ENCODE measurements at places on chromosomes 3 and 15.

- DNase-seq: no peak
These were observed 53.2 kb downstream of the CHST2 start for GRCh38 chr3:143172795-143173145.

GRCh38 chr3:98005438-98005837 lies 29.7 kb downstream of the GABRR3 start:
- DNase-seq: no peak

- no peak for DNase-seq
These were observed 48.6 kb downstream of the KLF15 start for GRCh38 chr3:126308394-126309125.

GRCh38 chr15:79035111-79035601 lies 55.4 kb downstream of the RASGRF1 start:
- DNase-seq: no peak

DNA sequence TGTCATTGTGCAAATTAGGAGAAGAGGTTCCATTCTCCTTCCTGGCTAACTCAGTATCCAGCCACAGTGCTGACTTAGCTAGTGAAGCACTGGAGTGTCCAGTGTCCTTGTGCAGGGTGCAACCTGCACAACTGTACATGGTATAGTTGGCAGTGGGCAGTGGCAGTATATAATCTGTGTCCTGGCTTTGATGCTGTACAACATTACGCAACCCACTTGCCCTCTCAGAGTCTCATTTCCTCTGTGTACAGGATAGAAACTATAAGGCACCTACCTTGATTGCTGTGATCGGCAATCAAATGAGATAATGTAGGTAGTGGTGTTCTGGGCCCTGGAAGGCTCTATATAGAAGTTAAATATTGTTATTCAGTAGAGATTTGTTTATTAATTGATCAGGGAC lies 333.6 kb downstream of the CLSTN2 start:
- DNase-seq: no peak

DNA sequence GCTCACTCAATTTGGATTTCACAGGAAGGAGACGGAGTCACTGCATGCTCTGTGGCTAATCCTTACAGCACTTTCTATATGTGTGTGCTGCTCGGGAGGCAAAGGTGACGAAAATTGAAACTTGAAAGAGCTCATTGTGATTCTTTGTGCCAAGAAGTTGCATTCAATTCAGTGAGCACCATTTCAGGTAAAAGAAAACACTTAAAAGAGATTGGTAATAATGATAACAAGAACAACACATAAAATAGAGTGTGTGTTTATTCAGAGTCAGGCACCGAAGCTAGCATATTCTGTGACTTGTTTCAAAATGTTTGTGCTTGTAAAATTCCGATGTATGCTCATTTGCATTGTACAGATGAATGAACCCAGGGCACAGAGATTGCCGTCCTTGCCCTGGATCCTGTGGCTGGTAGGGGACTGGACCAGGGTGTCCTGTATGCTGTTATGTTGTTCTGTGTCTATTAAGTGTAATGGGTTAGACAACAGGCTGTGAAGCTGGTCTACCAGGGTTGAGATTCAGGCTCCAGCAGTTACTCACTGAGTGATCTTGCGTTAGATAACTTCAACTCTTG lies 193.3 kb upstream of the PROK2 start:
- no peak for DNase-seq

GRCh38 chr3:141384157-141384556 lies 15.9 kb downstream of the ZBTB38 start:
- no peak for DNase-seq

DNA sequence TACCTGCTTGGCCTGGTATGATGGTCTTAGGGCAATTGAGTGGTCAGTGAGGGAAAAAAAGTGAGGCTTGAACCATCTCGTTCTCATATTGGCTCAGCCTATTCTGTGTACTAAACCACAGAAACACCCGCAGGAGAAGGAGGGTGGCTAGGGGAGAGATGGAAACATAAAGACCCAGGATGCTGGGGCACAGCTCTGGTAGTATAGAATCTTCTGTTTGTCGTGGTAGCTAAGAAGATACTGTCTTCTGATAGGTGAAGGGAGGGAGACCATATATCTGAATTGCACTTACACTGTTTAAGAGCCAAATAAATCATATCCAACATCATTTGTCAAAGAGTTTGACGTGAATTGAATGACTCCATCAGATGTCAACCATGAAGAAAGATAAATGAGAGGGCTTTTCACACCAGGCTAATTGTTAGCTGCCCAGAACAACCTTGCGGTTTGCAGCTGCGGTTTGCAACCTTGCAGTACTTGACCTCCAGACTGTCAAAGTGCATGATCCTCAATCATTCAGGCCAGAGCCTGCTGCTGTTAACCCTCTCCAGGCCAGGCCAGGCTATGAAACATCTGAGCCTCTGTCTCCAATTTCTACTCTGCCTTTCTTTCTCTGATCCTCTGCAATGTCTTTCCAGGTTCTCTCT lies 40.9 kb upstream of the PIK3R4 start:
- DNase-seq: no peak

GRCh38 chr3:121835465-121835801 lies 424 bp downstream of the EAF2 start:
- no peak for DNase-seq

- DNase-seq: no peak
These were observed 573.4 kb upstream of the DPPA4 start for GRCh38 chr3:109910772-109911171.

DNA sequence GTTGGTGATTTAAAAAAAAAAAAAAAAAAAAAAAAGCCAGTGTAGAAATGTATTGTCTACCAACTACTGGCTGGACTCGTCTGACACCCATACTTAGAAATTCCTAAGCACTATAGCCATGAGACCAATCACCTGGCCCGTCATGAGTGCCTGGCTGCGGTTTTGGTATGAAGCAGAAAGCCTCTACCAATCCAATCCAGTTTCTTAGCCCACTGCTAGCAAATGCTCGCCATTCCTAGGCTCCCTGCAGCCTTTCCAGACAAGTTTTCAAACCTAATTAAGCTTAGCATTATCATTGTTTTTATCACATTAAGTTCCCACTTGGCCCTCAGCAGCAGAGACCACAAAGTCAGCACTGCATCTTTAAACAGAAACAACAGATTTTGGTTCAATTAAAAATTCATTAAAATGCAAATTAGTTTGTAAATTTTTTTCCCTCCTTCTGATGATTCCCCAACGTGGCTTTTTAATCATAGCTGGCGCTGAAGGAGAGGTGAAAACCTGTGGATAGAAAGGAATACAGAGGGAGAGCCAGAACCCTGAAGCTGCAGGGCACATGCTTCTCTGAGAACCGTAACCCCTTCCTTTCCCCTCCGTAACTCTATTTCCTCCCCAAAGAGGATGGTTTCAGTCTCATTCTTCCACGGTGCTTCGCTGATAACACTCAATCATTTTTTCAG lies 32.2 kb upstream of the ST8SIA2 start:
- no peak for DNase-seq

DNA sequence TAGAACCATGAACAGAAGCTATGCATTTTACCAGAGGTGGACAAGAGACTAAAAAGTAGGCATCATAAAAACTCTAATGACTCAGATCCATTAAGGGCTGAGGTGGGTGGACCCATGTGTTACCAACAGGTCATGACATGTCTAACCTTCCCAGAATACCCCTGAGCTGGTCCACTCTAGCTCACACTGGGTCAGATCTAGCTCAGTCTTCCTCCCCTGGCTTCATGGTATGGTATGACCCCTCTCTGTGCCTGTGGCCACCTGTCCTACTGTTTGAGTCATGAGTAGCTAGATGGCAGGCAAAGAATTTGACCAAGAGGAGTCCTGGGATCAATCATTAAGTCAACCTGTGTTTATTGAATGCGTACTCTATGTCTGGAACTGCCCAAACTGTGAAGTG lies 340.4 kb downstream of the EPHB1 start:
- DNase-seq: no peak

DNA sequence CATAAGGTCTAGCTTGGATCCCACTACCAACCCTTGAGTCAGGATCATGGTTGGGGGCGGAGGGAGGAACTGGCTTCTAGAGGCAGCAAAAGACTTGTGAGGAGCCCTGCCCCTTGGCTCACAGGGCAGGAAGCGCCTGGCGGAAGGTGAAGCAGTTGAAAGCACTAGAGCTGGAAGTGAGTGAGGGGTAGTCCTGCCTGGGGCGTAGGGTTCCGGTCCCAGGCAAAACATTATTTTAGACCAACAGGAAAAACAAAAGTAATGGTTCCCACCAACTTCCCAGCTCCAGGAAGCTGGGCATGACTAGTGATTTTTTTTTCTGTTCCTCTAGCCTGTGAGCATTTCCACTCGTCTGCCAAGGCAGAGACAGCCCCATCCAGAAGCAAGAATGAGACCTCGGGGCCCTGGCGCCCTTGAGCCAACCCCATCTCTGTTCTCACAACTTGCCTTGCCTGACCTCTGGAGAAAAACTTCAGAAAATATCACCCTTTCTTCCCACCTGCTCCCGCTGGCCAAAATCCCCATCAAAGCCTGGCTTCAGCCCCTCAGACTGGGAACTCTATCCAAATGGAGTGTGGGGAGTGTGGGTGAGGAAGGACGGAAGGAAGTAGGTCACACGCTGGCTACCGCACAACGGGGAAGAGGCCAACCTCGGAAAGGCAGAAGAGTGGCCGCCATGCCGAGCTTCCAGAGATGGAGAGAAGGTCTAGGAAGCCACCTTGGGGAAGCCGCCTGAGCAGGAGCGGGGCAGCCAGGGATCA lies 57.5 kb downstream of the RBPMS2 start:
- no peak for DNase-seq

DNA sequence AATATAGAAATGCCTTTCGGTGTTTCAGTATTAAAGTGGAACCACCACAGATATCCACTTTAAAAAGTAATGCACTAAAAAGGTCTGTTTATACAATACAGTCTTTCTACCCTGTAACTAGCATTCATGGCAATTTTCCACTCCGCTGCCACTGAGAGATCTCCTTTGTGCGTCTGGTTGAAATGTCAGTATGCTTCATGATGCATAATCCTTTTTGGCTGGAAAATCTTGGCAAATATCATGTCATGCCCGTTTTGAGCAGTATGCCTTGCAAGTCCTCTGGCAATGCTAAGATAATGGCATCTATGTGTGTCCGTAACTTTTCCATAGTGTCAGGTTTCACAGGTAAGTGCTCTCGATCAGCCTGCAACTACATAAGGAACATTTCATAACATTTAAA lies 30.8 kb upstream of the ARF4 start:
- peak; percentile 37 for DNase-seq

- DNase-seq: peak; percentile 47
These were observed 56.1 kb upstream of the KIF23 start for GRCh38 chr15:69357773-69358771.

GRCh38 chr3:164174059-164174458 lies 904.2 kb downstream of the SI start:
- DNase-seq: no peak

DNA sequence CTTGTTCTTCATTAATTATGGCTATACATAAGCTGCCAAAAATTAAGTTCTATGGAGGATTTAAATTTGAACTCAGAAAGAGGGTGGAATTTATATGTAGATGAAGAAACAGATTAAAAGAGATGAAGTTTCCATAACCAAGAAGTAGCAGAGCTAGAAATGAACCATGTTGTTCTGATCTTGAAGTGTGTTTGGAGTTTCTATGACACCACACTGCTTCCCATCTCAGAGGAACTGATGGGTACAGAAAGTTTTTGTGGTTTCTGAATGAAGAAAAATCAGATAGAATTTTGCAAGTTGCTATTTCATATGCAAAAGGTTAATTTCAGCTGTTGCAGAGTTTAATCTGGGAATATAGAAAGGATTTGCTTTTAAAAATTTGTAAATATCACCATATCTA lies 710.3 kb downstream of the PDCD6IP start:
- no peak for DNase-seq

- DNase-seq: no peak
These were observed 6.4 kb upstream of the MGA start for GRCh38 chr15:41653760-41654159.

DNA sequence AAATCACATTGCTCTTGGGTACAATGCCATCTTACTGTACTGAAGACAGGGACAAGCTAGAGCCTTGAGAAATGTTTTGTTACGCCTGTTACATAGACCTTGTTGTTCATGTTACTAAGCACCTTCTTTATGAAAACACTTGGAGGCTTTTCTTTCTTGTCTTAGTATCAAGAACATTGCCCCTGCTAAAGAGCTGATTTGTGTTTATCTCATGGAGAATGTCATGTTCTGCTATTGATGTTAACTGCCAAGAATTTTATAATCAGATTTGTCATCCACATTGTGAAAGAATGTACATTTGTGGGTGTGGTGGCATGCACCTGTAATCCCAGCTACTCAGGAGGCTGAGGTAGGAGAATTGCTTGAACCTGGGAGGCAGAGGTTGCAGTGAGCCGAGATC lies 431.3 kb upstream of the MDFIC2 start:
- peak; percentile 61 for DNase-seq

- no peak for DNase-seq
These were observed 7.7 kb upstream of the FGD5 start for GRCh38 chr3:14810801-14811661.

DNA sequence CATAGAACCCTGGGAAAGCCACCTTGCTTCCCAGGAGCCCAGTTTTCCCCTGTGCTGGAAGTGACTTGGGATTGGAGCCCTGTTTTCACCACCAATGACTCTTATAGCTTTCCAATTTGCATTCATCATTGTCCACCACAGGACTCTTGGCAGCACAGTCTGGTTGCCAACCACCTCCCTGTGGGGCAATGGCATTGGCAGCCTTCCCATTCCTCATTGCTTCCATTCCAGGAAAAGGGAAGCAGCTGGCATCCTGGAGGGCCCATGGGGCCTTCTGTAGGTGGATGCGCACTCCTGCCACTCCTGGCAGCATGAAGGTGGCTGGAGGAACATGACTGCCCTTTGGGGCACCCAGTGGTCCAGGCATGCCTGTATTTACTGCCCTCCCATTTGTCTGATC lies 57.7 kb downstream of the FEM1B start:
- no peak for DNase-seq

Data from retinal pigment epithelial cell (primary cell).